Epithelial cell of alveolus of lung (primary cell): ENCODE measurements at places on chromosomes 5 and 9. TPM values are rescaled to one million over a fixed set of nuclear protein-coding genes. Genes with fewer than 3 reads are reported as not detected.

RASGRF2 gene
- 7.5 and 14.2 TPM in 2 replicates for total RNA-seq

CMYA5 gene
- total RNA-seq, result 0.26 and 2.9 TPM in 2 replicates

GNAQ gene
- 18.6 and 21.9 TPM in 2 replicates for total RNA-seq

SLC6A19 gene
- total RNA-seq, result not detected in 2 replicates

IL5 gene
- total RNA-seq, result not detected in 2 replicates

UAP1L1 gene
- total RNA-seq, result 5.7 and 11.7 TPM in 2 replicates

SHC3 gene
- 3.5 and 6.5 TPM in 2 replicates for total RNA-seq

HDHD3 gene
- 6.3 and 13.8 TPM in 2 replicates for total RNA-seq

ADAMTS19 gene
- 0.39 TPM in 1 of 2 replicates, not detected in the other for total RNA-seq

CBY3 gene
- total RNA-seq, result not detected in 2 replicates

GCNT4 gene
- 0.32 and 0.65 TPM in 2 replicates for total RNA-seq

NRG2 gene
- under 0.01 TPM in 1 of 2 replicates, not detected in the other for total RNA-seq

ADAMTS12 gene
- total RNA-seq, result 20.6 and 82.2 TPM in 2 replicates

TMEM8B gene
- 2.3 and 6.9 TPM in 2 replicates for total RNA-seq

ODF2 gene
- total RNA-seq, result 14.3 and 25.5 TPM in 2 replicates

DIPK1B gene
- 3.2 and 29.0 TPM in 2 replicates for total RNA-seq

KIF12 gene
- total RNA-seq, result under 0.01 TPM in 1 of 2 replicates, not detected in the other

GPX3 gene
- total RNA-seq, result 5.7 and 35.0 TPM in 2 replicates

C6 gene
- total RNA-seq, result 1.2 TPM in 1 of 2 replicates, not detected in the other

SPATA31C1 gene
- total RNA-seq, result not detected in 2 replicates

INSYN2B gene
- total RNA-seq, result 14.7 and 35.2 TPM in 2 replicates

CENPK gene
- total RNA-seq, result 9.6 and 29.1 TPM in 2 replicates

KIAA1958 gene
- 1.2 and 3.0 TPM in 2 replicates for total RNA-seq

SLC6A7 gene
- total RNA-seq, result under 0.01 TPM in 1 of 2 replicates, not detected in the other

ANKDD1B gene
- not detected in 2 replicates for total RNA-seq

PCDHA6 gene
- not detected in 2 replicates for total RNA-seq

RAD23B gene
- 59.9 and 66.4 TPM in 2 replicates for total RNA-seq

LPAR1 gene
- 49.5 and 116 TPM in 2 replicates for total RNA-seq

DOCK8 gene
- total RNA-seq, result 0.24 and 0.52 TPM in 2 replicates

SCGB3A2 gene
- not detected in 2 replicates for total RNA-seq

IFNA14 gene
- not detected in 2 replicates for total RNA-seq

NMUR2 gene
- total RNA-seq, result 0.24 TPM in 1 of 2 replicates, not detected in the other

ALDOB gene
- total RNA-seq, result not detected in 2 replicates

ANXA2R gene
- 1.4 and 4.4 TPM in 2 replicates for total RNA-seq

PRUNE2 gene
- total RNA-seq, result 2.2 and 2.6 TPM in 2 replicates

ENTPD2 gene
- 0.72 TPM in 1 of 2 replicates, not detected in the other for total RNA-seq

BARX1 gene
- total RNA-seq, result not detected in 2 replicates

TMEM252 gene
- total RNA-seq, result not detected in 2 replicates

BAG1 gene
- total RNA-seq, result 26.2 and 29.5 TPM in 2 replicates

NR2F1-AS1 gene
- total RNA-seq, result 25.6 and 33.9 TPM in 2 replicates

SH3PXD2B gene
- 30.8 and 33.9 TPM in 2 replicates for total RNA-seq

TXNDC8 gene
- not detected in 2 replicates for total RNA-seq

MSX2 gene
- total RNA-seq, result 3.7 and 5.2 TPM in 2 replicates

GAPT gene
- not detected in 2 replicates for total RNA-seq

SPINK4 gene
- total RNA-seq, result not detected in 2 replicates

FOXD4L6 gene
- total RNA-seq, result 1.4 TPM in 1 of 2 replicates, not detected in the other
